Left colon (tissue), 2 donors: ENCODE measurements at places on chromosomes 5 and 9. TPM values are rescaled to one million over a fixed set of nuclear protein-coding genes. Genes with fewer than 3 reads are reported as not detected.

AK8 gene
- total RNA-seq: 0.67 TPM

C5orf58 gene
- total RNA-seq: not detected

- no peak for DNase-seq
Measured at GRCh38 chr9:27047136-27047535, 41.7 kb upstream of the LRRC19 start.

GRCh38 chr5:81401266-81401665 lies 7.3 kb upstream of the ACOT12 start:
- DNase-seq: no peak

DNA sequence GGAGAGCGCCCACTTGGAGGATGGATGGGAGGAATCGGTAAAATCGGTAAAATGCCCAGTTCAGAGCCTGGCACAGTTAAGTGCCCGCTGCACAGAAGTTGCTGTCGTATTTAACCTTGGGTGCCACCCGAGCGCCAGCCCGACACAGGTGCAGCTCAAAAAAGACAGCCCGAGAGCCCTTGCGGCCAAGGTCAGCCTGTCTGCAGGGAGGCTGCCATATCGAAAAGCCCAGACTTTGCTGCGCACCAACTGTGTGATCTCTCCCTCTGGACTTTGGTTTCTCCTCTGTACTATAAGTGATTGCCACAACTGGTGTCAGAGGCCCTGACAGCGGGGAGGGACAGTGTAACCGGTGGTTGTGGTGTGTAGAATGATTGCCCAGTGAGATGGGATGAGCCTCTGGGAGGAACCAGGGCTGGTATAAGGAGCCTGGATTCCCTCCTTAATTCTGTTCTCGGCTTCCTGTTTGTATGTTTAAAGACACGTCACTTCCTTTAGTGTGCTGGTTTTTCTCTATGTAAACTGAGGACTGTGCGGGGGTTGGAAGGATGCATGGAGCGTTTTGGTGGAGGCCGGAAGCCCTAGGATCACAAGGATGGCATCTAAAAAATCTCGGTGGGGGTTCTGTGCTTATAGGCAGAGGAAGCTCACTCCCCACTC lies 792 bp downstream of the NTMT1 start:
- peak; percentile 58 for DNase-seq

DNA sequence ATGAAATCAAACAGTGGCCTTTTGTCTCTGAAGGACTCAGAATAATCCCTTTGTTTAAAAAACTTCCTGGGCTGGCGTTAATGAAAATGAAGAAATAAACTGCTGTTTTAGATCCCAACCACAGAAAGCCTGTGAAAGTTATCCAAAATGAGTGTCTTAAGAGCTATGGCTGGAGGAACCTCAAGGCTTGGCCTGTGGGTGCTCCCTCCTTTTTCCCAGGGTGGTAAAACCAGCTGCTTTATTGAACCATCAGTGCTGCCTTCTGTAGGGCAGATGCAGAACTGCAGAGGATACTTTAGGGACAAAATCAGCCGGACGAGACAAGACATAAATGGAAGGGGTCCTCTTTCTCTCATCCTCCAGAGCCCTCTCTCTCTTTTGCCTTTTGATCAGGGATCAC lies 100.9 kb downstream of the SMARCA2 start:
- no peak for DNase-seq

DNA sequence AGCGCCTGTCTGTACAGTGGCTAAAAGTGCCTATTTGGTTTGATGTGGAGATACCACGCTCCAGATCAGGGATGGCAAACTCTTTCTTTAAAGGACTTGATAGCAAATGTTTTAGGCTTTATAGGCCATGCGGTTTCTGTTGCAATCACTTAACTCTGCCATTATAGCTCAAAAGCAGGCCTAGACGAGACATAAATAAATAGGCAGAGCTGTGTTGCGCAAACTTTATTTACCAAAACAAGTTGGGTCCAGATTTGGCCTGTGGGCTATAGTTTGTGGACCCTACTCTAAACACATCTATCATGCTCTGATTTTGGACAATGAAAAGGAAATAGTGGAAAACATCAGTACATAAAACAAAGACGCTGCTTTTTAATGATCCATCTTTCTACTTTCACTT lies 79.2 kb downstream of the PTCH1 start:
- DNase-seq: no peak

DNA sequence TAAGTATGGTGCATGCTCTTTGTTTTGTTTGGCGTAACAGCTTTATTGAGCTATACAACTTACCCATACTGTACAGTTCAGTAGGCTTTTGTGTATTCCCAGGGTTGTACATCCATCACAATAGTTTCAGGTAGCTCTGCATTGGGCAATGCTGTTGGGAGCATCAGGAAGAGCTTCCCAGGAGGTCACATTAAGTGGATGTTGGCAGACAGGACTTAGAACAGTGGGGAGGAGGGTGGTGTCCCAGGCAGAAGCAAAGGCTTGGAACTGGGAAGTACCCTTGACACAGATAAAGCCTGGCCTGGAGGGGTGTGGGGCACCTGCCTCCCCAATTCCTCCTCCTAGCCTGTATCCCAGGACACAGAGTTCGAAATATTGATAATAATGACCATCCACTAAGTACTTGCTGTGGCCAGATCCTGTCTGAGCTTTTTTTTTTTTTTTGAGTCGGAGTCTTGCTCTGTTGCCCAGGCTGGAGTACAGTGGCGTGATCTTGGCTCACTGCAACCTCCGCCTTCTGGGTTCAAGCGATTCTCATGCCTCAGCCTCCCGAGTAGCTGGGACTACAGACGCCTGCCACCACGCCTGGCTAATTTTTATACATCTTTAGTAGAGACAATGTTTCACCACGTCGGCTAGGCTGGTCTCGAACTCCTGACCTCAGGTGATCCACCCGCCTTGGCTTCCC lies 1.3 kb downstream of the BBLN start:
- no peak for DNase-seq

- DNase-seq: no peak
Measured at GRCh38 chr9:101527066-101527465, 6.6 kb upstream of the RNF20 start.

DNA sequence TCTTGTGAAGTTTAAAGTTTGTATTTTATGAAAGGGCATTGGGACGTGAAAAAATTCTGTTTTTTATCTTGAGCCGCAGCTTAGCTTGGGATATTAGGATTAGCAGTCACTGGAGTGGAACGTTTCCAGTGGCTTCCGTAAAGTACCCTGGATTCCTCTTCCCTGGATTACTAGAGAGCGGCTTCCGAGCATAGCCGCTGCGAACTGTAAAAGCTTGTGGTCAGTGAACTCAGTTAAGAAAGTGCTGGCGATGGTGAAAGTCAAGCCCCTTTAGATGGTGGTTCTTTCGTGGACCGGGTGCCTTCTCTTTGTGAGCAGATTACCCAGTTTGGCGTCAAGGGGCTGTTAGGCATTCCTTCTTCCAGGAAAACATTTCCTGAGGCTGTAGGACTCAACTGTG lies 168.1 kb downstream of the KDM4C start:
- DNase-seq: no peak

GRCh38 chr5:128636361-128636760 lies 98.3 kb upstream of the FBN2 start:
- DNase-seq: no peak
